DMS153 (cell line): ENCODE measurements at places on chromosomes 6 and 20.

DNA sequence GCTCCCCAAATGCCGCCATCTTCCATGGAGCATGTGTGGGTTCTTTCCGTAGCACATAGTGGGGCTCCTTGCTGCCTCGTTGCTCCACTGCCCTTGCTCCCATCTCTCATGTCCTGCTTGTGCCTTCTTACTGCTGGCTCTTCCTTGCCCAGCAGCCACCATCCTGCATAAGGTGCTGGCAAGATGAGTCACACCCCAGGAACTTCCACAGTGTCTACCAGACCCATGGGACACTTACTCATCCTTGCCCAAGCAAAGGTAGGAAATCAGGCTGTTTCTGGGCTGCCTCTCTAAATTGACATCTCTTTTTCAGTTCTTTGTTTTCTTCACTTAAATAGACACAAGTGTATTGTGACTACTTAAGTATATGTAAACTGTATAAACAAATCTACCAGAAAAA, 39.4 kb upstream of the RGS17 start:
- no peak for DNase-seq

- DNase-seq = peak; percentile 61
Observed at GRCh38 chr6:157985378-157986155, 3.9 kb downstream of the SYNJ2 start.

DNA sequence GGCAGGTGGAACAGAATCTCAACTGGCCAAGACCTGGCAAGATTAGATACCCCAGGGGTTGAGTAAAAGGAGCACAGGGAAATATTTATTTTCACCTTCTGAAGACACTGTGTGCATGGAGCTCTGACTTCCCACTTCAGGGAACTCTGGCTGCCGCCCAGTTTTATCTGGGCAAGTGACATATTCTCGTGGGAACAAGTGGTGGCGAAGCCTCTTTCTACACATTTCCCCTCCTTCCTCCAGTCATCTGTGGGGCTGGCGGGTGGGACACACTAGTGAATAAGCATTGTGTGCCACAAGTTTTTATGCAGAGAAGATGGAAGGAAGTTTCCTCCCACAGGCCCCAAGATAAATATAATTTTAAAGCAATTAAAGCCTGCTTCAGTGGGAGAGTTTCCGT, 23.6 kb downstream of the NSFL1C start:
- no peak for DNase-seq

- no peak for DNase-seq
Observed at GRCh38 chr6:127119102-127120022, 891 bp downstream of the RSPO3 start.

GRCh38 chr6:156555116-156555515, 222.1 kb upstream of the ARID1B start:
- no peak for DNase-seq

- no peak for DNase-seq
Observed at GRCh38 chr6:13235339-13235738, 93.0 kb downstream of the TBC1D7 start.

GRCh38 chr20:59144179-59144830, 19.3 kb upstream of the ZNF831 start:
- no peak for DNase-seq

DNA sequence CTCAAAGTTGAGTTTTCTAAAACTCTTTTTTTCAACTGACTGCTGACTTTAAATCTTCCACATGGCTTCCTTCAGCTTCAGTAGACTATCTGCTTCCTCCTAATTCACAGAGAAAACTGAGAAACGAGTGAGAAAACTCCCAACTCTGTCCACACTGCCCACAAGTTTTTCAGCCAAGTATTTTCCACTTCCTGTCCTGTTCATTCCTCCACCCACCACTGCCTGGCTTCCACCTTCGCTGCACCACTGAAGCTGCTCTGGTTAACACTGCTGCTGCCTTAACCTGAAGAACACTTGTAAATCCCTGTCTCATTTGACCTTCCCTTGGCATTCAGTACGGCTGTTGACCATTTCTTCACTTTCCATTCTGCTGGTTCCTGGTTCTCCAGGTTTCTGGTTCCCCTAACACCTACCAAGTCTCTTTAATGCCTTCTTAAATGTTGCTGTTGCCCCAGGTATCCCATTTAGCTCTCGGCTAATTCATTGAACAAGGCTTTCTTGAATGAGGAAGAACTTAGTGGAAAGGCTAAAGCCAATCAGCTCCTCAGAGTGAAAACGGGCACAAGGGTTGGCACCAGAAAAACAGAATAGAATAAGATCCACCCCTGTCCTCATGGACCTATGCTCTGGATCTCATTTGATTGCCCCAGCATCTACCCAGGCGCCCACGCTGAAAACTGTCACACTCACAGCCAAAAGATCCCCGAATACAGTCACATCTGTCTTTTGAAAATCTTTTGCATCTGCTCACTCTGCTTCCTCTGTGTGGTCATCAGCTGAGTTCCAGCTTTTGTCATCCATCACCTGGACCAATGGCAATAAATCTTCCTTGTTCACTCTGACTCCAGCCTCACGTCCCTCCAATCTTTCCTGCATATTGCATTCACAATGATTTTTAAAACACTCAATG, 104.4 kb upstream of the TAB2 start:
- DNase-seq = no peak
